NCI-H460 (cell line): ENCODE measurements at places on chromosomes 16 and 17. TPM values are rescaled to one million over a fixed set of nuclear protein-coding genes. Genes with fewer than 3 reads are reported as not detected.

Gene SPN
- not detected in 2 replicates for total RNA-seq

Gene TMEM238L
- total RNA-seq: not detected in 2 replicates

Gene HBQ1
- total RNA-seq: 1.5 and 2.4 TPM in 2 replicates

Gene SLC35G6
- total RNA-seq: not detected in 2 replicates

Gene DLX3
- total RNA-seq: not detected in 2 replicates

Gene COQ9
- 104 and 113 TPM in 2 replicates for total RNA-seq

Gene C17orf78
- total RNA-seq: not detected in 2 replicates

Gene KRT25
- not detected in 2 replicates for total RNA-seq

Gene PRR15L
- total RNA-seq: not detected in 2 replicates

Gene CDH13
- 108 and 123 TPM in 2 replicates for total RNA-seq

Gene ZNF205
- total RNA-seq: 12.0 and 13.5 TPM in 2 replicates
